Liver (tissue), 10 donors: ENCODE measurements at places on chromosomes 12 and 14.

GRCh38 chr14:105323663-105324062, 9.1 kb downstream of the PACS2 start:
- DNase-seq, result no peak

DNA sequence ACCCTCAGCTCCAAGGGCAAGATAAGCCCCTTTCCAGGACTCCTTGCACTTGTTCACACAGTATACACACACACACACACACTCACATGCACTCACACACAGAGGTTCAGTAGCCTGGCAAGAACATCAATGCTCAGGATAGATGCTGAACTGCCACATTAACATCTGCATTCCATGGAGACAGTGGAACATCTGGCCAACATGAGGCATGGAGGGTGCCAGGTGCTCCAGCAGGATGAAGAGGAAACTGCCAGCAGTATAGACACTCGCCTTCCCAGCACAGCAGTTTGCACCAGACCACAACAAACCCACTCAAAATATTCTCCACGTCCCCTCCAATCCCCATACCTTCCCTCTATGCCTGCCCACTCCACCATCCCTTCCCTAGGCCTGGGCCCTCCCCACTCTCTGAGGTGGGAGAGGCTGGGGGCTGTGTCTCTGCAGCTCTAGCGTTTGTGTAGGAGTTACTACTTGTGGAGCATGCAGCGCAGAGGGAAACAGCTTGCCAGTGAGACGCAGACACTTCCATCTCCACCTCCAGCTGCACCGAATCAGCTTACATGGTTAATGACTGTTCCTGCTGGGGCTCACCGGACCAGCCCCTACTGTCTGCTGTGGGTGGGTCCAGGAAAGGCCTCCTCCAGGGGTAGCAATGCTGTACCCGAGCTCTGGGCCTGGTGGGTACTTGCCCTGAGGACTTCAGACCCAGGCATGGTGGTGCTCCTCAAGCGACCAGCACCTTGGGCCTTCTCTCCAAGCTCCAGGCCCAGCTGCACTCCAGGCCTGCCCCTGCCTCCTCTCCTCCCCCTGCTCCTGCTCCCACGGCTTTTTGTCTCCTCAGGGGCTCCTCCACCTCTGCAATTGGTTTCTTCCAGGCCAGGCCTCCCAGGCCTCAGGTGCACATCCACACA, 18.6 kb upstream of the PLEKHG3 start:
- no peak for DNase-seq

DNA sequence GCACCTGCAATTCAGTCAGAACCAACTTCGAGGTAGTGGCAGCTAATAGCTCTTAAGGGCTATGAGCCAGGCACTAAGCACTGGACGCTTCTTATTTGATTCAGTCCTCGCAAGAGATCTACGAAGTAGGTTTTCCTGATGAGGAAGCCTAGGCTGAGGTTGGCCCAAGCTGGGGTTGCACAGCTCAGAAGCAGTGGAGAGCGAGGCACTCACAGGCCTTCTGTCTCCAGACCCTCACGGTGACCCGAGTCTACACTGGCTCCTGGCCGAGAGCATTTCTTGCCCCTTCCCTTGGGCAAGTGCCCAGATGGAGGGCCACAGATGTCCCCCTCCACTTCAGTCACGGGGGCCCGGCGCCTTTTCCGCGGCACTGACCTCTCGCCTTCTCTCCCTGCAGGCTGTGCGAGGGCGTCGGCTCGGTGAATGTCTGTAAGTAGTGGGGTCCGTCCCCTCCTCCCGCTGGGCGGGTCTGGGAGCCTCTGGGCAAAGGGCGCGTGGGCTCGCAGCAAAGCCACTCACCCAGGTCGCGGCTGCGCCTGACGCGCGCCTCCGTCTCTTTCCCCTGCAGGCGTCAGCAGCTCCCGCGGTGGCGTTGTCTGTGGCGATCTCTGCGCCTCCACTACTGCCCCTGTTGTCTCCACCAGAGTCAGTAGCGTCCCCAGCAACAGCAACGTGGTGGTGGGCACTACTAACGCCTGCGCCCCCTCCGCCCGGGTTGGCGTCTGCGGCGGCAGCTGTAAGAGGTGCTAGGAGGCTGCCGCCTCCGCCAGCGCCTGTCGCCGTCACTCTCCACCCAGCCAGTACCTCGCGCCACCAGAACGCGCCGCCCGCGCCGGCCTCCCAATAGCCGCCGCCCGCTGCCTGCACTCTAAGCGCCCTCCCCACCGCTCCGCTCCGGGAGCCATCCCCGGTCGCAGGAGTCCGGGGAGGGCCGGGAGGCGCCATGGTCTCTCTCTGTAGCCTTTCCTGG, 13.1 kb downstream of the KRT83 start:
- peak; percentile 59 for DNase-seq

DNA sequence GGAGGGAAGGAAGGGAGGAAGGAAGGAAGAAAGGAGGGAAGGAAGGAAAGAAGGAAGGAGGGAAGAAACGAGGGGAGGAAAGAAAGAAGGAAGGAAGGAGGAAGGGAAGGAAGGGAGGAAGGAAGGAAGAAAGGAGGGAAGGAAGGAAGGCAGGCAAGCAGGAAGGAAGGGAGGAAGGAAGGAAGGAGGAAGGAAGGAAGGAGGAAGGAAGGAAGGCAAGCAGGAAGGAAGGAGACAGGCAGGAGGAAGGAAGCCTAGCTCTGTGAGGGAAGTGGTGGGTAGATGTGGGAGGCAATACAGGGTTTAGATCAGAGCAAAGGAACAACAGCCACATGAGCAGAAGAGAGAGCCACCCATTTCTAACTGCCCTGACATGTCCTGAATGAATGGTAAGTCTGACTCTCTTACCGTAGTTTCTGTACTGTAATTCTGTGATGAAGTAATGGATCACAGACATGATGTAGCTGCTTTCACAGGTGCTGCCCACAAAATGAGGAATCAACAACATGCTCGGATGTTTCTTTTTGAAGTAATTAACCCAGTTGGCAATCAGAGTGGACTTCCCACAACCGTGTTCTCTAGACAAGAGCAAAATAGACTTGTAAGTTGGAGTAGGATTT, 24.4 kb upstream of the HSP90B1 start:
- DNase-seq, result no peak

DNA sequence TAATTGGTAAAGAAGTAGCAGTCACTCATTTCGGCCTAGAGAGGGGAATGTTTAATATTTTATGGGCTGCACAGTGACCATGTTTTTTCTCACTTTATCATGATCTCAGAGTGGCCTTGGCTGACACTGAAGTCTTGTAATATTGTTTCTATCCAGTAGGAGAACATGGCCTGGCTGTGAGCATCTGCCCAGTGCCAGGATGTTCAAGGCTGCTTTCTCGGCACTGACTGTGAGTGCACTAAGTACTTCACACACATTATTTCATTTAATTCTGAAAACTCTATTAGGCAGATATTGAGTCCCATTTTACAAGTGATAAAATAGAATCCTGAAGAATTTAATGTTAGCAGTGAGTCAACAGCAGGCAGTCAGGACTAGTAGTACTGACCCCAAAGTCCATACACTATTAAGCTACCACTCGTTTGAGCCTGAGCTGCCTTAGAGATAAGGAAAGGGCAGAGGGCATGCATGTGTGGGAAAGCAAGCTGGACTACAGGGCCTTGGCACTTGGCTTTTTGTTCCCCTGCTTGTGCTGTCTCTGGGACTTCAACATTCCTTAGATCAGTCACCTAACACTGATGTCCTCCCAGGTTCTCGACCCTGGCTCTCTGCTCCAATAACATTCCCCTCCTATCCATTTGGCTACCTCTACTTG, 42.2 kb upstream of the APPL2 start:
- DNase-seq, result no peak

GRCh38 chr12:51951843-51952722, 584 bp downstream of the ACVR1B start:
- no peak for DNase-seq

- no peak for DNase-seq
These were observed 19.6 kb downstream of the CMKLR1 start for GRCh38 chr12:108319277-108320234.

GRCh38 chr12:112381883-112382796, at the start of gene HECTD4:
HECTD4 (minus strand) TSS chr12:112382431; CDS start chr12:112382128, 303 bp downstream.
- peak; percentile 99 for DNase-seq
